NCI-H2081 treated with DMSO at 0.1 percent for 48 hours (cell line): ENCODE measurements at places on chromosomes 2 and 18.

DNA sequence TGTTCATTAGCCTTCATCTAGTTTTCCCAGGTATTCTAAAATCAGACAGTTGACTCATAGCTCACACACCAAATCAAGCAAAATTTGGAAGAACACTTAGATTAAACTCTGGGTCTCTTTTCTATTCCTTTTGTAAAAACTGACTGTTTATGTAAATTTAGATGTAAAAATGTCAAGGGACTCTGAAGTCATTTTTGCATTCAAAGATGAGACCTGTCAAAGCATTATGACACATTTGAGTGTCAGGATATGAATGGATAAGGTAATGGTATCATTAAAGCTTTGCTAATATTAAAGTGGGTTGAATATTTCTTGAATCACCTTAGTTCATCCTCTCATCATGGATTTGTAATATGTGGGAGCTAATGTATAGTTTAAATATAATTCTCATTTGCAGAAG is 348.1 kb upstream of the NRXN1 start:
- DNase-seq: no peak

GRCh38 chr2:191020742-191021381 is 6.9 kb upstream of the STAT1 start:
- no peak for DNase-seq

DNA sequence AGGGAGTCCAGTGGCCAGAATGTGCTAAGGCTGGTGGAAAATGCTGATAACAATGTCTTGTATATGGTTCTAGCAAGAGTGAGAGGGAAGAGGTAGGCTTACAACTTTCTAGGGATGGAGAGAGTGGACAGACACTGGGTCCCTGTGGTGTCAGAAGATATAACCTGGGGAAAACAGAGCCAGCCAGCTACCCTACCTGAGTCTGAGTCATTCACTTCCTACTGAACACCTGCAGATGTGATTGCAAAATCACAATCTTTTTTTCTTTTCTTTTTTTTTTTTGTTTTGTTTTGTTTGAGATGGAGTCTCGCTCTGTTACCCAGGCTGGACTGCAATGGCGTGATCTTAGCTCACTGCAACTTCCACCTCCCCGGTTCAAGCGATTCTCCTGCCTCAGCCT is 7.3 kb downstream of the TET3 start:
- DNase-seq: no peak

DNA sequence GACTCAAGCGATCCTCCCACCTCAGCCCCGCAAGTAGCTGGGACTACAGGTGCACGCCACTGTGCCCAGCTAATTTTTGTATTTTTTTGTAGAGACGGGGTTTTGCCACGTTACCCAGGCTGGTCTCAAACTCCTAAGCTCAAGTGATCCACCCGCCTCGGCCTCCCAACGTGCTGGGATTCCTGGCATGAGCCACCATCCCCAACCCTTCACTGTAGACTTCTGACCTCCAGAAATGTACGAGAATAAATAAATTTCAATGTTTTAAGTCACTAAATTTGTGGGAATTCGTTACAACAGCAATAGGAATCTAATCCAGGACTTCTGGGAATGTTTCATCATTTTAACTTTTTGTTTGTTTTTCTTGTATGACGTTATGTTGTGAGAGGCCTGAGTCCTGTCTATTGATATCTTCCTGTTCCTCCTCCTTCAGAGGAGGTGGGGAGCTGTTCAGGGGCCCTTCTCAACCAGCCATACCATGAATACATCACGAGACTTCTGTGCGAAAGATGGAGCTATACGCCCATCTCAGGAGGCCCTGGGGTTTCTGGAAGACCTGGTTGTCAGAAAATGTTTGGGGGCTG is 40.0 kb downstream of the TEX44 start:
- DNase-seq: no peak

GRCh38 chr18:54169431-54170403 is 54.8 kb downstream of the MBD2 start:
- DNase-seq: no peak

DNA sequence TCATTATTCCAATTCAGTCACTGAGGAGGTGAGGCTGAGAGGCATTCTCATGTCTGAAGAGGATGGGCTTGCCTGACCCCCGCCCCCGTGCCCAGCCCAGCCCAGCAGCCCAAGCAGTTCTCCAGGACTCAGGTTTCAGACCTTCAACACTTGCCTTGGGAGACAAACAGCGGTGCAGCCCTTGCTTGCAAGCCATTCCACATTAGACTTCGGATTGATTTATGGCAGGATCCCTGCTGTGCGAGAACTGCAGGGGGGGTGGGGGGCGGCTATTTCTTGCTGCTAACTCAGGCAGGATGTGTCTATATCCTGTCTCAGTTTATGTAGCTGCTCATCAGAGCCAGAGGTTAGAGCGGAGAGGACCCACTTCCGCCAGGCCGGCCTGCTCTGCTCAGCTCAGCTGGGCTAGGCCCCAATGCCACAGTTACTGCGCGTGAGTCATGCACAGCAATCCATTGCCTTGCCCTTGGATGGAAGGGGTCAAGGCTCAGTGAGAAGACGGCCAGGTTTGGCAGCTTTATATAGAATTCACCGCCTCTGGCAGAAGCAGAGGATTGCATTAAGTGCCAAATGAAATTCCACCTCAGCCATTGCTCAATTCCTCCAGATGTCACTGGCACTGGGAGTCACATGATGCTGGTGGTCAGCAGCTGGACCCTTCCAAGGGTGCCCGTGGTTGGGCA is 1.8 kb downstream of the GYPC start:
- no peak for DNase-seq

- no peak for DNase-seq
These were observed 1.3 kb upstream of the RBM44 start for GRCh38 chr2:237797253-237797652.

DNA sequence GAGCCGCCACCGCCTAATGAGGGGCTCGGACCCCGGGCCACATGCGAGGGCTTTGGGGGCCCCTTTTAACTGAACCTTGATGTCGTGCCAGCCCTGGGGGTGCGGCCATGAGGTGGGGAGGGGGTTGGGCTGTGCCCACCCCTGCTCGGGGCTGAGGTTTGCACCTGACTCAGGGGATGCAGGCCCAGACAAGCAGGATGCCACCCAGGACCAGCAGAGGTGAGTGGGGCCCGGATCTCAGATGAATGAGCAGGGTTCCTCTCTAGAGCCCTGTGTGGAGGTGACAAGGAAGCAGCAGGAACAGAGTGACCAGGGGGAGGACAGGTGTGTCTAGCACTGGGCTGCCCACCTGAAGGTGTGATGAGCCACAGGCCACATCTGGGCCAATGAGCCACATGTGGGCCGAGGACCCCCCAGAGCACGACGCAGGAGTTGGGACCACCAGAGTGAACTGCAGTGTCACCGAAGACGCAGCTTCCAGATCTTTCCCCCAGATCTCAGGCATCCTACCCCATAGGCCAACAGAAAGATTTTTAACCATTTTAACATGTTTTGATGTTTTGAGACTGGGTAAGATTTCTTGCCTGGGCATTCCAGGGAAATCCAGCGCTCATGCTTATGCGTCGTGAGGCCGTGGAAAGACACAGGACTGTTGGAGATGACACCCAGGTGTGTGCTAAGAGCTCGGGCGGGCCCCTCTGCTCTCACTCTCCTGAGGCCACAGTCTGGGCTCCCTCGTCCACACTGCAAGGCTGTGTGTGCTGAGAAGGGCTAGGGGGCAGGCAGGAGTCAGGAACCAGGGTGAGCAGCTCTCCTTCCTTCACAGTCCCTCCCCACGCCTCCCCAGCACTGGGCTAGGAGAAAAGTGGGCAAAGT is 73.6 kb downstream of the DDX1 start:
- DNase-seq: no peak

GRCh38 chr2:176122052-176122682 is 352 bp upstream of the HOXD9 start:
- DNase-seq: no peak

- DNase-seq: no peak
These were observed 127.5 kb downstream of the COL4A4 start for GRCh38 chr2:227036527-227036926.

DNA sequence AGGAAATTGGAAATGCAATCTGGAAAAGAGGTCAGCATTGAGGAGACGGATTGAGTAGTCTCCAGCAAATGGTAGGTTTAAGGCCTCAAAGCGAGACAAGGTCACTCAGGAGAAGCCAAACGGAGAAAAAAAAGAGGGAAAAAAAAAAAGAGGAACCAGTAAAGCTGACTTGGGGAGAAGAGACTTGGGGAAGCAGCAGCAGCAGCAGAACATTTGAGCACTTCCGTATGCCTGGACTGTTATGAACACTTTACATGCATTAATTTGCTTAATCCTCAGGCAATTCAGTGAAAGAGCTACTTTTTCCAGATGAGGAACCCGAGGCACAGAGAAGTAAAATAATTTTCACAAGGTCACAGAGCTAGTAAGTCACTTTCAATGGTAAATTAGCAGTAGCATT is 81.3 kb downstream of the OSBPL6 start:
- no peak for DNase-seq

- DNase-seq: no peak
These were observed 1110.6 kb downstream of the TSN start for GRCh38 chr2:122866095-122866494.

DNA sequence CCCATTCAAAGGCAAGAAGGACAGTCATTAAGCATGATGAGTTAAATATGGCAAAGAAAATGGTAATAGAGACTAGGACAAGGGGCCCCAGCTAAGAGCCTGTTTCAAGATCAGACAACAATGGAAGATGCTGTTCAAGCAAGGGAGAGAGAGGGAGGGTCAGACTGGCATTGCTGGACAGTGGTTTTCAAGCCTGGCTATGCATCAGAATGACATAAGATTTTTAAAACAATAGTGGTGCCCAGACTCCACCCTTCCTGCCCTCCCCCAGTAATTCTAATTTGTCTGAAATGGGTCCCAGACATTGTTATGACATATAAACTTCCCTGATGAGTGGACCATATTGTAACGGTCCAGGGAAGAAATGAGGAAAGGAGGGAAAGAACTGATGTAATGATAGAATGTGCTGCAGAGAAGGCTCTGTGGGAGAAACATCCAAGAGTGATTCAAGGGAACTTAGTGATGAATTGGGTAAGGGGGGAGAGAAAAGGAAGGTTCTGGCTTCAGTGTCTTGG is 112.9 kb upstream of the TRIB2 start:
- DNase-seq: no peak

DNA sequence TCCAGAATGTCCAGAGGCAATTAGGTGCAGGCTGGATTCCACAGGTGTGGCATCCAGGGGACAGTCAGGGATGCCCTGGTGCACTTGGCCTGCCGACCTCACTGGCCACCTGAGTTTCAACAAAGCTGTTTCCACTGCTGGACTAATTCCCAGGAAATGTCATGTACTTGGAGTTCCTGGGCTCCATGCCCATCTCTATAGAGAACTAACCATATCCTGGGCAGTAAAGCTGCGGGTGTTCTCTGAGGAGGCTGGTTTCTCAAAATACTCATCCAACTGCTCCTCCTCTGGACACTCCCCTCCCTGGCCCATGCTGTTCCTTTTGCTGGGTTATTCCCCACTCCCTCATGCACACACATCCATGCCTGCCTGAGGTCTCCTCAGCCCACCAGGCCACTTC is 161.9 kb upstream of the SKOR2 start:
- DNase-seq: no peak

DNA sequence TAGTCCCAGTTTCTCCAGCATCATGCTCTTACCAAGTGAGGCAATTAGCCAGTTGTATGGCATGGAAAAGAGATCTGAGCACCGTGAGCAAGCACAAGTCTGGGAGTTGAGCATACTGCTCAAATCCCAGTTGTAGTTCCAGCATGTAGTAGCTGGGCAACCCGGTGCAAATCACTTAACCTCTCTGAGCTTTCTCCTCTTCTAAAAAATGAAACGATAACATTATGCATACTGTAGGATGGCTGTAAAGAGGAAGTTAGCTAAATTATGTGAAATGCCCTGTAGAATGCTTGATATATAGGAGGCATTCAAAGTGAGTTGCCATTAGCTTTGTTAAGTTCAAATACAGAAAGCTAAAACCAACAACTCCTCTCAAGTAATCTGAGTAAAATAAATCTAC is 164.0 kb upstream of the ZEB2 start:
- DNase-seq: no peak

- DNase-seq: no peak
These were observed 775.5 kb downstream of the RNF144A start for GRCh38 chr2:7692657-7693161.

DNA sequence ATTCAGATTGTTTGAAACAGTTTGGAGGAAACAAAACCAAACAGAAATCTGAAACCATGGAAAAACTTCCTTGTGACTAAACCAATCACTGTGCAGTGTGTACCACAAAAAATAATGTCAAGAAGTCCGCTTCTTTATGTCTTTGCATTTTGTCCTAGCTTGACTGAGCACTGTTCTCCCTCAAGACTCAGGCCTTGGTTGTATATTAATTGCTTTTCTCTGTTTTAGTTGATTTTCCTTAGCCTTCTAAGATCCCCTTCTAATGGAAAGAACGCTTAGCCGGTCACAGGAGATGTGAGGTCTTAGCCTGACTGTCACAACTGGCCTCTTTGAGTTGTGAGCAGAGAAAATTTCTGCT is 56.6 kb downstream of the LCLAT1 start:
- DNase-seq: no peak

DNA sequence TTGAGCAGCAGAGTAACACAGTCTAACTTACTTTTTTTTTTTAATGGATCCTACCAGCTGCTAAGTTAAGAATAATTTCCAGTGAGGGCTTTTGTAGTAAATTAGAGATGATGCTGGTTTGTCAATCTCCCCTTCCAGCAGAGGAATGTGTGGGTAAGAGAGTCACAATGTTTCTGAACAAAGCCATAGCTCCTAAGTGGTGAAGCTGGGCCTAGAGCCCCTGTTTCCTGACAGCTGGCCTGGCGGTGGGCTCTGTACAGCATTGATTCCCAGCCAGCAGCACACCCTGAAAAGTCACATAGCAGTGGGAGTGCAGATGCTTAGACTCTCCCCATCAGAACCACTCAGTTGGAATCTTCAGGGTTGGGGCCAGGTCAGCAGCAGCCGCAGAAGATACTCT is 24.4 kb downstream of the CAPG start:
- no peak for DNase-seq

- DNase-seq: peak; percentile 17
These were observed 13.2 kb downstream of the NABP1 start for GRCh38 chr2:191691016-191691735.

GRCh38 chr2:132256251-132256902 is 94.6 kb upstream of the ANKRD30BL start:
- no peak for DNase-seq

- no peak for DNase-seq
These were observed 99.0 kb downstream of the AGAP1 start for GRCh38 chr2:235592836-235593235.

DNA sequence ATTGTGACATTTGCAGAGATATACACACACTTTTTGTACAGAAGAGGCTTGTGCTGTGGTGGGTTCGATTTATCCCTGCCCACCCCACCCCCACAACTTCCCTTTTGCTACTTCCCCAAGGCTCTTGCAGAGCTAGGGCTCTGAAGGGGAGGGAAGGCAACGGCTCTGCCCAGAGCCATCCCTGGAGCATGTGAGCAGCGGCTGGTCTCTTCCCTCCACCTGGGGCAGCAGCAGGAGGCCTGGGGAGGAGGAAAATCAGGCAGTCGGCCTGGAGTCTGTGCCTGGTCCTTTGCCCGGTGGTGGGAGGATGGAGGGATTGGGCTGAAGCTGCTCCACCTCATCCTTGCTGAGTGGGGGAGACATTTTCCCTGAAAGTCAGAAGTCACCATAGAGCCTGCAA is 40.0 kb downstream of the STEAP3 start:
- DNase-seq: no peak

GRCh38 chr2:108377401-108377800 is 353 bp upstream of the SULT1C4 start:
- DNase-seq: no peak
